B cell (primary cell): ENCODE measurements at places on chromosomes 2 and 18. TPM values are rescaled to one million over a fixed set of nuclear protein-coding genes. Genes with fewer than 3 reads are reported as not detected.

GRCh38 chr18:49613641-49614151 lies 51.8 kb downstream of the LIPG start:
- no peaks in the 10 kb centered on the region for H3K4me1 ChIP-seq
- no peak overlapping the region for H3K4me3 ChIP-seq

GRCh38 chr18:29154196-29154757 lies 977.3 kb upstream of the CDH2 start:
- H3K36me3 ChIP-seq, result no peaks in the 10 kb centered on the region
- no peak for DNase-seq
- no peaks in the 10 kb centered on the region for H3K4me1 ChIP-seq
- no peak overlapping the region for H3K27ac ChIP-seq

- H3K4me3 ChIP-seq, result no peak overlapping the region
- H3K36me3 ChIP-seq, result no peaks in the 10 kb centered on the region
- no peak for DNase-seq
- H3K4me1 ChIP-seq, result no peaks in the 10 kb centered on the region
- H3K27me3 ChIP-seq, result no peaks in the 10 kb centered on the region
These were observed 121.6 kb downstream of the MTCL1 start for GRCh38 chr18:8826971-8827370.

DNA sequence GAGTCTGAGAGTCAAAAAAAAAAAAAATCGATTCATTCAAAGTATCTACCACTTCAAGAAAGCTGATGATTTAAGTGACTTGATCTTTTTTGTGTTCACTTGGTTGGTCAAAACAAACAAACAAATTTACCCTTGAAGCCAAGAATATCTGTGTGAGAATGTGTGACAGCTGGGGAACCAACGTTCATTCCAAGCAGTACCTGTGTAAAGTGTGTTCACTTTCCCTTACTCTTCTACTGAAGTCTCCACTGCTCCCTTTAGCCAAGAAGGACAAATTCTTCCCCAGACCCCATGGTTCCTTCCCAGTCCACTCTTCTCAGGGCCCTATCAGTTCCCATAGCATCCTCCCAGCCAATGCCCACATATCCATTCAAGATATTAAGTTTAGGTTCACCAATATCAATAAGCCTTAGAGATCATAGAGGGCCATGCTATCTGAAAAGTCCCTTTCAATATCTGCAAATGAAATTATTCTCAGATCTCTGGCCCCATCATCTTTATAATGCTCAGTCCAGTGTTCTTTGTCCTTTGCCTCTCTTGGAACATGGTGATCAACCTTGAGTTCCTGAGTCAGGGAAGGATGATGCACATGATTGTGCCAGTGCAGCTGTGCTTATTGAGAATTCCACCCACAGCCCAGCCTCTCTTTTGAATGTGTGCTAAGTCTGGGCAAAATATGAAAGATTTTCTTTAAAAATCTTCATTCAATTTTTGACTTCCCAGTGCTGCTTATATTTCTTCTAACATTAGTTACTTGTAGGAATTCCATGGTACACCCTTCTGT lies 82.8 kb upstream of the DTNA start:
- DNase-seq, result no peak
- H3K27ac ChIP-seq, result no peak overlapping the region
- H3K36me3 ChIP-seq, result no peaks in the 10 kb centered on the region
- no peaks in the 10 kb centered on the region for H3K4me1 ChIP-seq

GRCh38 chr2:30626397-30626796 lies 179.4 kb downstream of the LCLAT1 start:
- no peak for DNase-seq
- H3K36me3 ChIP-seq, result no peaks in the 10 kb centered on the region
- H3K27ac ChIP-seq, result no peak overlapping the region

- no peak overlapping the region for H3K4me3 ChIP-seq
- H3K27me3 ChIP-seq, result no peaks in the 10 kb centered on the region
- no peak overlapping the region for H3K27ac ChIP-seq
- DNase-seq, result no peak
- H3K4me1 ChIP-seq, result no peaks in the 10 kb centered on the region
These were observed 13.8 kb downstream of the MTCL1 start for GRCh38 chr18:8719192-8719591.

DNA sequence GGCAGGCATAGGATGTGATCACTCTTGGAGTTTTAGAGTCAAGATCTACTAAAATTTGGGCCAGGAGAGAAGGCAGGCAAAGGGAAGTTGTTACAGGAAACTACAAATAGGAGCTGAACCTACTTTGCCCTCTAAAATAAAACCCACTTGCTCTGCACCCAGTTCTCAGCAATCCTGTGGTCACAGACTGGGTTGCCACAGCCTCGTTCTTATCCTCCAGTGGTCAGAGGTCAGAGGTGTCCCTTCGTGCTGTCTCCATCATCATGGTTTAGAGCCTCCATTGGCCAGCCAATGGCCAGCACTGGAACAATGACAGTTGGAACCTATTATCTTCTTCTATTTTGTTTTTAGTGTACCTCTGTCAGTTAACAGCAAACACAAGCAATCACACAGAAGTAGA lies 90.7 kb upstream of the TNP1 start:
- no peak overlapping the region for H3K27ac ChIP-seq
- H3K4me3 ChIP-seq, result no peak overlapping the region
- H3K36me3 ChIP-seq, result no peaks in the 10 kb centered on the region

DNA sequence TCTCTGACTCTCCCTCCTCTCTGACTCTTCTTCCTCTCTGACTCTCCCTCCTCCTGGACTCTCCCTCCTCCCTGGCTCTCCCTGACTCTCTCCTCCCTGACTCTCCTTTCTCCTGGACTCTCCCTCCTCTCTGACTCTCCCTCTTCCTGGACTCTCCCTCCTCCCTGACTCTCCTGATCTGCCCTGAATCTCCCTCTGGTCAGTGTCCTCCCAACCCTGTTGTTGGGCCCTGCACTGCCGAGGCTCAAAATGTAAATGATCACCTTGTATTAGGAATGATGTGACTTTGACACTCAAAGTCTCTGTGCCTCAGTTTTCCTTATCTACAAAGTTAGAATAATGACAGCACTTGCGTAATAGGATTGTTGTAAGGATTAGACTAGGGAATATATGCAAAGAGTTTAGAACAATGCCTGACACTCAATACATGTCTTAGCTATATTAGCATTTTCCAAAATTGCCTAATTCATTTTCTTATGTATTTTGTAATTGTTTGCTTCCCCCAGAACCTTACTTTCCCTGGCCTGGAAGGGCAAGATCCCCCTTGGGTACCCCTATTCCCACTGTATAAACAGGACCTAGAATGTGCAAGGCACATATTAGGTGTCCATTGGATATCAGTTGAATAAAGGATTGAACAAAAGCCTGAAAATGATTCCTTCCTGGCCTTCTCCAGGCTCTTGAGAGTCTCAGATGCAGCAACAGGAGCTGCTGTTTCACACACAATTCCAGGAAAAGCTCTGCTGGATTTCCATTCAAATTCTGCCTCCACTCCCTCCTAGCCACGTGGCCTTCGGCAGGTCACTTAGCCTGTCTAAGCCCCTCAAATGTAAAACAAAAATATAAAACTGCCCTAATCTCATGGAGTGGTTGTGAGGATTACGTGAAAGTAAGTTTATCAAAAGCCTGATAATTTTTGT lies 170.1 kb downstream of the INHBB start:
- no peaks in the 10 kb centered on the region for H3K4me1 ChIP-seq
- H3K27me3 ChIP-seq, result peaks cover 4% of the 10 kb centered on the region
- DNase-seq, result no peak
- no peaks in the 10 kb centered on the region for H3K36me3 ChIP-seq
- no peak overlapping the region for H3K27ac ChIP-seq
- no peak overlapping the region for H3K4me3 ChIP-seq

DNA sequence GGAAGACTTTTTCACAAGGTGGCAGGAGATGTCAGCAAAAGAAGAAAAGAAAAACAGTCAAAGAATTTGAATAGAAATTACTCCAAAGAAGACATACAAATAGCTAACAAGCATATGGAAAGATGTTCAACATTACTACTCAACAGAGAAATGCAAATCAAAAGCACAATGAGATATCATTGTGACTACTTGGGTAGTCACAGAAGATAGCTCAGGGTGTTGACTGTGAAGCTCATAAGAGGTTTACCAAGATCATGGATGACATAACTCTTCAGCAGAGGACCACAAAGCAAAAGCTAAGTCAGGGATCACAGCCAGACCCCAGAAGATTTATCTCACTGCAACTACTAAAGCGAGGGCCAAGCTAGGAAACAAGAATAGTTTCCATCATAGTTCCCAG lies 53.0 kb upstream of the TANK start:
- no peaks in the 10 kb centered on the region for H3K27me3 ChIP-seq
- DNase-seq, result no peak
- H3K4me1 ChIP-seq, result no peaks in the 10 kb centered on the region
- H3K4me3 ChIP-seq, result no peak overlapping the region
- H3K27ac ChIP-seq, result no peak overlapping the region

DNA sequence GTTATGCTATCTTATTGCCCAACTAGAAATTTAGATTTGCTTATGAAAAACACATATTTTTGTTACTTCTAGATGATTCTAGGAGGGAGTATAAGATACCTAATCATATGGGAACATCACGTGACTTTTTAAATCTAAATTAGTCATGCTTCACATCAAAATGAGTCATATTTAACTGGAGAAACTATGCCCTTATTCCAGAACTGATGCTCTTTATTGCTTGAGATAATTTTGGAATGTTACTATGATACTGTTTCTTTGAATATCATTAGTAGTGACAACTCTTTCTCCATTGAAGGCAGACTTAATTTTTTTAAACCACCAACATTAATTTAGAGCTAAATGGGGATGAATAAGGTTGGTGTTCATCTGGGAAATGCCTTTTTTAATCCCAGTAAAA lies 19.9 kb upstream of the ELAC1 start:
- no peaks in the 10 kb centered on the region for H3K27me3 ChIP-seq
- H3K4me1 ChIP-seq, result no peaks in the 10 kb centered on the region
- H3K4me3 ChIP-seq, result no peak overlapping the region
- peaks cover 26% of the 10 kb centered on the region for H3K36me3 ChIP-seq
- H3K27ac ChIP-seq, result no peak overlapping the region
- DNase-seq, result no peak

DNA sequence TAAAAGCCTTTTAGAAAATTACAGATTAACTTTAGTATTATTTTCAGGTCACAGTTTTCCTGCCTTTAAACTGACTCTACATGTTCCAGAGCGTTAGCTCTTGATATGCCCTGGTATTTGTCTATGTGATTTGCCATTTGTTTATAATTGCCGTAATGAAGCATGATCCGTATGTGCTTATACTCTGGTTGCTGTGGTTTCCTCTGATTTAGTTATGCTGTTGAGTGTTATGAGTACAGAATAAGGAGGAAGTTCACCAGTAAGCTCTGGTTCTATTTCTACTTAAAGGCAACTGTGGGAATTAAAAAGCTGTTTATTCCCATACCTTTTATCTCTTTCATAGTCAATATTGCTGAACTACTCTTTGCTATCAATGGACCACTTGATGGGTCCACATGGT lies 123.5 kb downstream of the OSBPL6 start:
- no peaks in the 10 kb centered on the region for H3K36me3 ChIP-seq
- no peaks in the 10 kb centered on the region for H3K27me3 ChIP-seq
- no peak overlapping the region for H3K27ac ChIP-seq
- H3K4me1 ChIP-seq, result no peaks in the 10 kb centered on the region

DNA sequence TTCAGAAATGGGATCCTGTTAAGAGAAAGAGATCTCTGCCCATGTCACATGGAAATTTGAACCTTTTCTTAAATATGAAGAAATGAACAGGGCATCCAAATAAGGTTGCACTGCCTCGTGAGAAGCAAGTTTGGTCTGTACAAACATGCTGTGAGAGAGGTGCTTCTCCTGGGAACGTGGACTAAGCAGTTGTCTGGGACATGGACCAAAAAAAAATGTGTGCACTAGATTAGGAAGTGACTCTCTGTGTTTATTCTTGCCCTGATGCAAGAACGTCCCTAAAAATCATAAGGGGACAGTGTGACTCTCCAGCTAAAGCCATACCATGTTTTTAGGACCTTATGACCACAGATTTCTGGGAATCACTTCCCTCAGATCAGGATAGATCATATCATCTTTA lies 23.7 kb upstream of the GCG start:
- H3K36me3 ChIP-seq, result no peaks in the 10 kb centered on the region
- no peaks in the 10 kb centered on the region for H3K27me3 ChIP-seq
- DNase-seq, result no peak

Gene NTSR2
- total RNA-seq, result not detected in 2 replicates

Gene TSPYL6
- total RNA-seq, result not detected in 2 replicates

Gene MYOM1
- 12.8 and 16.1 TPM in 2 replicates for total RNA-seq

Gene CPO
- not detected in 2 replicates for total RNA-seq

Gene ALKAL2
- total RNA-seq, result 5.3 and 5.7 TPM in 2 replicates

Gene CD302
- 1.3 and 1.5 TPM in 2 replicates for total RNA-seq

Gene ITGB6
- total RNA-seq, result not detected in 2 replicates

Gene ANKRD44
- 450 and 457 TPM in 2 replicates for total RNA-seq

Gene ACKR3
- 5.9 and 7.1 TPM in 2 replicates for total RNA-seq

Gene AFF3
- total RNA-seq, result 826 and 830 TPM in 2 replicates
